ENCODE measurements at places on chromosomes 11 and 22.

GRCh38 chr11:71238941-71239340, 13.4 kb downstream of the SHANK2 start:
- no peak for DNase-seq

GRCh38 chr11:102716527-102716926, 8.2 kb downstream of the MMP8 start:
- DNase-seq: no peak

- DNase-seq: no peak
Measured at GRCh38 chr11:45178890-45179671, 32.6 kb downstream of the PRDM11 start.

GRCh38 chr11:132408877-132409276, 1038.5 kb downstream of the NTM start:
- DNase-seq: no peak

- DNase-seq: no peak
Measured at GRCh38 chr11:29343465-29344333, 673.1 kb downstream of the KCNA4 start.

DNA sequence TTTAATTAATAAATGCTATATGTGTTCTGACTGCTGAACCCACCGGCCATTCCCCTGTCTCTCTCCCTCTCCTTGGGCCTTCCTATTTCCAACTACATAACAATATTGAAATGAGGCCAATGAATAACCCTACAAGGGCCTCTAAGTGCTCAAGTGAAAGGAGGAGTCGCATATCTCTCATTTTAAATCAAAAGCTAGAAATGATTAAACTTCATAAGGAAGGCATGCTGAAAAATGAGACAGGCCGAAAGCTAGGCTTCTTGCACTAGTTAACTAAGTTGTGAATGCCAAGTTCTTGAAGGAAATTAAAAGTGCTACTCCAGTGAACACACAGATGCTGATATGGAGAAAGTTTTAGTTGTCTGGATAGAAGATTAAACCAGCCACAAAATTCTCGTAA, 109.2 kb downstream of the TSPAN18 start:
- no peak for DNase-seq

- peak; percentile 13 for DNase-seq
Measured at GRCh38 chr11:113587308-113587739, 112.1 kb upstream of the DRD2 start.

DNA sequence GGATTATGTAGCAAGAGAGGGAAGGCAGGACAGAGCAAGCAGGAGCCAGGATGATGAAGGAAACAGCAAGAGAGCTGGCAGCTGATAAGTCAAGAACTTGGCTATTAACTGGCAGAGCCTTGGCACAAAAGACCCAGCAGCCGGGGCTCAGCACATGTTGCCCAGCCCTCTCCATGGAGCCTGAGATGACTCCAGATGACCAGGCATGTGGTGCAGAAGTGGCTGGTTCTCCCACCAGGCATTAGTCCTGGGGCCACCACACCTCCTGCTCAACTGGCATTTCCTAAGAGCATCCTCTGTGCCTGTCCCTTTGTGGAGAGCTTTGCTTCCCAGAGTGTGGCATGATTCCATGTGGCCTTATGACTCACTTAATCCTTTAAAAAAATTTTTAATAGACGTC, 522.6 kb downstream of the MN1 start:
- DNase-seq: no peak

- DNase-seq: no peak
Measured at GRCh38 chr11:27716835-27717234, 16.6 kb upstream of the BDNF start.

DNA sequence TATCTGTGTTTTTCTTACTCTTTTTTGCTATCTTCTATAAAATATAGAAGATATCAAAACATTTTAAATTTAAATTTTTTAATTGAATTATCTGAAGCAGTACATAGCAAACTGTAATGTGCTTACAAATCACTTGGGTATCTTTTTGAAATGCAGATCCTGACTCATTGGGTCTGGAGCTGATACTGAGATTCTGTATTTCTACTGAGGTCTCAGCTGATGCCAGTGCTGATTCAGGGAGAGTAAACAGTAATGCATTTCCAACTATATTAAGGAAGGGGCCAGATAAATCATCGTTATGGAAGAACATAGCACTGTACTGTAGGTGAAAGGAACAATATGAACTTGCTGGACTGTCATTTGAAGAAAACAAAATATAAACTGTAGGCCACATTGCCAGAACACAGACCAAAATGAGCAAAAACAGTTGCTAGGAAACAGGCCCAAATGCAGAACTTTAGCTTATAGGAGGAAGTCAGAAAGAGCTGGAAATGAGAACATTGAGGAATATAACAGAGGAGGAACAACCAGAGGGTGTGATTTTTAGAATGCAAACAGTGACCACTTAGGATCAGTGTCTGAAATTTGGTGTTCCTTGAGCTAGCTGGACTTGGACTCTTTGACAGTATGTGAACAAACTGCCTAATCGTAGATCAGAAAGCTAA, 3.3 kb downstream of the ARL14EP start:
- DNase-seq: no peak

- DNase-seq: no peak
Measured at GRCh38 chr22:22884010-22884887, 3.4 kb upstream of the IGLL5 start.

GRCh38 chr11:95268391-95268790, 37.4 kb upstream of the SESN3 start:
- DNase-seq: no peak

DNA sequence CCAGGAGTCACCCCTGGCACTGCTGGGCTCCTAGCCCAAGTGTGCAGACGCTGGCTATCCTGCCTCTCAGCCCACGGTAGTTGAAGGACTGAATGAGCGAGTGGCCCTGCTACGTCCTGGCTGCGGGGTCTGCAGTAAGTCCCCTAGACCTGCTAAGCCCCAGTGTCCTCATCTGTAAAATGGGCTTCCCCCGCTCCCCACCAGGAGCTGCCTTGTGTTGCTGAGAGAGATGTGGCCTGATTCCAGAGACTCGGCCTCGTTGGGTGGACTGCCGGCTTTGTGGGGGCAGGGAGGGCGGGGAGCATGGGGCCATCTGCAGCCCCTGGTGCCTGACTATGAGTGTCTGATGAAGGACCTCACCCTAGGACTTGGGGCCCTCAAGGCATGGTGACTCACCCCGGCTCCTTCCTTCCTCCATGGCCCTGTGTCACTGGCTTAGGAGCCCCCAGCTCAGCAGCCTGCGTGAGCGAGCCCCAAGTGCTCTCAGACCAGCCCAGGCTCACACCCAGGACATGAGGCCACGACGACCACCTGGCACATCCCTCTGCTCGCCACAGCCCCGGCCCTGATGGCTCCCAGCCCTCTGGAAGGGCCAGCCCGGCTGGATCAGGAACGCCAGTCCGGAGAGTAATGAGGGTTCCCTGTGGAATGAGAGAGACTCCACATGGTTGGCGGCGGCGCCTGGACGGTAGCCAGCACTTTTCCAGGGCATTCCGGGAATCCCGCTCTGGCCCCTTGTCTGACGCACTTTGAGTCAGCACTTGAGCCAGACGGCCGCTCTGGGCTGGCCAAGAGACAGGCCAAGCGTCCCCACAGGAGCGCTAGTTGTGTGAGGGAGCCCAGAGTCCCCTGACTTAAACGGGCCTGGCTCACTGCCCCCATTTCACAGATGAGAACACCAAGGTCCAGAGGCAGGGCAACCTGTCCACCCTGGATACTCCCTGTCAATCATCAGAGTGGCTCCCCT, 50.5 kb upstream of the SHISAL1 start:
- peak; percentile 85 for DNase-seq

- no peak for DNase-seq
Measured at GRCh38 chr11:7427733-7428132, 57.6 kb upstream of the OLFML1 start.

DNA sequence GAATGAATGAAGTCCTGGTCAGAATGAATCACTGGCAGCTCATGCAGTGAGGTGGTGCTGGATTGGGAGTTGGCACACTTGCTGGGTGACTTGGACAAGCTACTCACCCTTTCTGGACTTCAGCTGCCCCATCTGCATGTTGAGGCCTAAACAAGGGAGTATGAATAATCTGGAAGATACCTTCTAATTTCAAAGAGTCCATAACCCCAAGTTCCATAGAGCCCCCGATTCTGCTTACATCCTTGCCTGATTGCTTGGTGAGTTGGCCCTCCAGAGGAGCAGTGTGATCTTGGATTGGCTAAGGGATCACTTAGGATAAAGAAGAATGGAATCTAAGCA, 18.3 kb upstream of the ACCSL start:
- DNase-seq: no peak

GRCh38 chr11:36509201-36509639, 852 bp downstream of the TRAF6 start:
- DNase-seq: no peak

GRCh38 chr22:39512026-39512425, 8.3 kb upstream of the ATF4 start:
- DNase-seq: no peak

GRCh38 chr11:57323167-57323854, 1.4 kb downstream of the TNKS1BP1 start:
- no peak for DNase-seq

DNA sequence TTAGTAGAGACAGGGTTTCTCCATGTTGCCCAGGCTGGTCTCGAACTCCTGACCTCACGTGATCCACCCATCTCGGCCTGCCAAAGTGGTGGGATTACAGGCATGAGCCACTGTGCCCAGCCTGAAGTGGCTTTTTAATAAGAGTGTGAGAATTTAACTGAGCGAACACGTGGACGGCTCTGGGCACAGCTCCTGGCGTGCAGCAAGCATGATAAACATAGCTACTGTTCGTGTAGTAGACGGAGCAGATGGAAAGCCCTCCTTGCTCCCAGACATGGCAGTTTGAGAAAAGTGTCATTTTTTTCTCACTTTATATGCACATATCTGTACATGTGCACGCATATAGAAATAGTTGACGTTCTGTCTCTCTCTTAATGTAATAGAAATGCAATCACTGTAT, 7.0 kb downstream of the EMID1 start:
- no peak for DNase-seq

- DNase-seq: no peak
Measured at GRCh38 chr11:121688055-121688491, 235.3 kb upstream of the SORL1-AS1 start.

- peak; percentile 25 for DNase-seq
Measured at GRCh38 chr11:83827940-83828554, 541.9 kb upstream of the CCDC90B start.

DNA sequence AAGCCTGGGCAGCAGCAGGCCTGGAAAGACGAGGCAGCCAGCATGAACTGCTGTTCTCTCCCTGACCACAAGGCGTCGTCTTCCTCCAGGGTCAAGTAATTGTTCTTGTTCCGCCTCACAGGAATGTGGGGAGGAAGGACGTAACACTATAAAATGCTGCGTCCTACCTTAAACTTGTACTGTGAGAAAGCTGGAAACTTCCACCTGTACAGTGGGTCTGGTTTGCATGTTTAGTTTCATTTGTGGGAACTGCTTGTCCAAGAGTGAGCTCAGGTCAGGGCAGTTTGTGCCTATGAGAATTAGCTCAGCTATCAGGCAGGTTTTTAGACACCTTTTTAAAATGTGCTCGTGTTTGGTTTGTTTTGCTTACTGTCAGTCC, 55.2 kb downstream of the PANX1 start:
- no peak for DNase-seq

GRCh38 chr11:130421697-130422096, 6.7 kb downstream of the ADAMTS8 start:
- no peak for DNase-seq

DNA sequence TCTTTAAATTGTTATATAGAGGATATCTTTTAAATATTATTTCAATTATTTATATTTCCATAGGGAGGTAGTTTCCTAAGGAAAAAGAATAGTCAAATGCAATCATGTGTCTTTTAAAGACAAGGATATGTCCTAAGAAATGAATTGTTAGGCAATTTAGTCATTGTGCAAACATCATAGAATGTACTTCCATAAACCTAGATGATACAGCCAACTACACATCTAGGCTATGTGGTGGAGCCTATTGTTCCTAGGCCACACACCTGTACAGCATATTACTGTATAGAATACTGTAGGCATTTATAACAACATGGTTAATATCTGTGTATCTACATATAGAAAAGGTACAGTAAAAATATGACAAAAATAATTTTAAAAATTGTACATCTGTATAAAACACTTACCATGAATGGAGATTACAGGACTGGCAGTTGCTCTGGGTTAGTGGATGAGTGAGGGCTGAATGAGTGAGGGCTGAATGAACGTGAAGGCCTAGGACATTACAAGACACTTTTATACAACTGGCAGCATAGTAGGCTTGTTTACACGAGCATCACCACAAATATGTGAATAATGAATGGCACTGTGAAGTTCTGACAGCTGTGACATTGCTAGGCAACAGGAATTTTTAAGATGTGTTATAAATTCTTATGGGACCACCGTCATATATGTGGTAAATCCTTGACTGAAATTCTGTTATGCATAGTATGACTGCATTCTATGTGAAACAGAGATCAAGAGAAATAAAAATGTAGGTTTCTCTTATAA, 1879.0 kb upstream of the RAG2 start:
- DNase-seq: no peak

DNA sequence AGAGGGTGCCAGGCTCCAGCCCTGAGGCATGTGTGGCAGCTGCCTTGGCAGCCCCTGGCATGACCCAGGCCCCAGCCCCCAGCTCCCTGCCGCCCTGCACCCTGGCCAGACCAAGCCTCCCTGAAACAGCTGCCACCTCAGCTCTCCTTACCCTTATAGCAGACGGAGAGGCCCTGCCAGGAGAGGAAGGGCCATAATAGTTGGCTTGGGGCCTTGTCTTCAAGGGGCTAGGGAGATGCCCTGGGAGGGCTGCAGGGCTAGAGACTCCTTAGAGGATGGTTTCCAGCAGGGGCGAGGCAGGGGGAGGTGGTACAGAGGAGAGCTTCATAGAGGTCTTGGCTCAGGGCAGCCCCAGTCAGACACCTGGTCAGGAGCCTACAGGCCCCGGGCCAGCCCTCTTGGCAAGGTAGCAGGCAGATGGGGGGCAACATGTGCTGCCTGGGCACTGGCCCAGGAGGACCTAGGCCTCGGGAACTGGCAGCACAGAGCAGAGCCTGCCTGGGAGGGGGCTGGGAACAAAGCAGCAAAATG, 13.0 kb downstream of the SMTN start:
- DNase-seq: no peak

- DNase-seq: no peak
Measured at GRCh38 chr11:110837603-110838002, 125.4 kb upstream of the ARHGAP20 start.

DNA sequence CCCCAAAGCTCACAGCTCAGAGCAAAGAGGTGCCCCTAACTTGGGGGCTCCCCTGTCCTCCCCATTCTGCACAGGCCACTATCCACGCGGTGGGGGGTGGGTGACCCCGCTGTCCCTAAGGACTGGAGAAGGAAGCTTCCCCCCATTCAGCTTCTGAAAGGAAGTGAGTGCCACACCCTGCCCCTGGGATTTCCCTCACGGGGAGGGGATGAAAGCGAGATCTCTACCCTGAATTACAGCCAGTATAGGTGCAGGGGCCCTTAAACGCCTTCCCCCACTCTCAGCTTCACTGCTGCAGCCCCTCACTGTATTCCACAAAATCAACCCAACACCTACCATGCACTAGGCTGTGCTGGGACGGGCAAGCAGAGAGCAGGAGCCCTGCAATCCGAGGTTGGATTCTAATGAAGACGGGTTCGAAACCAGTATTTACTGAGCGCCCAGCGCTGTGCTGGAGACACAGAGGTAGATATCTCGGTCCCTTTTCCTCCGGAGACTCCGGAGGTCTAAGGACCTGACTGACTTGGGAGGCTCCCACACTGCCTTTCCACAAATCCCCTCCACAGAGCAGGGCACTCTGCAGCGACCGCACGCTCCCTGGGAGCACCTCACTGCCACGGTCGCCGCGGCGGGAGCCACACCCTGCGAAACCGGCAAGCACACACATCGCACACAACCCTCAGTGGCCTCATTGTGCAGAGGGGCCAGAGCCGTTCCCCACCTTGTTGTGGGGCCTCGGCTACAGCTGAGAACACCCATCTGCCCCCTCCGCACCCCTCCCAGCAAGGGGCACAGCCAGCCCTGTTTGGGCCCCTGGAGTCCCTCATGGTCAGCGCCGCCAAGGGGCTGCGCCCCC, 1.8 kb downstream of the AHNAK start:
- DNase-seq: no peak
